Activated CD8-positive, alpha-beta T cell treated with anti-CD3 and anti-CD28 coated beads for 36 hours (primary cell): ENCODE measurements at places on chromosomes 6 and 20.

DNA sequence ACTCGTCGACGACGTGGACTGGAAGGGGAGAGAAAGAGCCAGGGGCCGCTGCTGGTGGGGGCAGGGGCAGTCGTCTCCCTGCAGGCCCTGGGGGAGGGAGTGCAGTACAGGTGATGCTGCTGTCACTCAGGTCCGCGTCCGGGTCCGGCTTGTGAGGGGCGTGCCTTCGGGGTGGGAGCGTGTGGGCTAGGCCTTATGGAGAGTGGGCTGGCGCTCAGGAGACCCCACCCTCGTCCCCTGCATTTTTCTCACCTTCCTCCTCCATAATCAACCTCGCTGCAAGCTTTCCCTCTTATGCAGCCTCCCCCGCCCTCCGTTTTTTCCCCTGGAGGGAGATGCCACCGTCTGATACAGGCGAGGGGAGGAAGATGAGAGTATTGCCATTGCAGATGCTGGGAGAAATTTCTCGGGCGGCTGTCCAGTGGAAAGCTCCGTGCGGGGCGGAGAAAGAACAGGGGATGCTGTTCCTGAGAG lies 632 bp downstream of the PCMT1 start:
- DNase-seq: peak; percentile 89

DNA sequence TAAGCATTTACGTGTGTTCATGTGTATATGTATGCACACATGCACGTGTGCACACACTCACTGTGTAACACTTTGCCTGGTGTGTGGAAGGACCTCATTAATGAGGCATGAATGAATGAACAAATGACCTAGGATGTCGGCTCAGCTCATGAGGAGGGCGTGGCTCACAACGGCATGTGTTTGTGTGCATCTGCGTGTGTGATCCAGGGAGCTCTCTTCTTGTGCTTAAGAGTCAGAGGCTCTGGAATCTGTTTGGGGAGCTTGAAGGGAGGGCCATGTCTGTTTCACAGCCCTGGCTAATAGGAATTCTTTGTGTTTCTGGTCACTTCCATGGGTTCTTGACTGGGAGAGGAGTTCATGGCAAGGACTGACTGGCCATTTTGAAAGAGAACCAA lies 32.7 kb downstream of the TOX2 start:
- no peak for DNase-seq

- no peak for DNase-seq
Measured at GRCh38 chr6:142035890-142036289, 96.8 kb upstream of the GJE1 start.

DNA sequence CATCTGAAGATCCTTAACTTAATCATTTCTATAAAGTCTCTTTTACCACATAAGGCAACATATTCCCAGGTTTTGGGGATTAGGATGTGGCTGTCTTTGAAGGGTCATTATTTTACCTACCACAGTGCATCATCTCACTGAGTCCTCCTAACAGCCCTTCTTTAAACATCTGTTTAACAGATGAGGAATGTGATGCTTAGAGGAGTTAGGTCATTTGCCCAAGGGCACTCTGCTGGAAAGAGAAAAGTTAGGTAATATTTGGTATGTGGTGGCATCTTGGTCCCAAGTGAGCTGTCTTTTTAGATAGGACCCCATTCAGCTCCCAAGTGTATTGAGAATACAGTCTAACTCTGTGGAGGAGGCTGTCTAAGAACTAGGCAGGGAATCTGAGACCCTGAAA lies 11.0 kb downstream of the MMP24 start:
- DNase-seq: no peak
